Naive thymus-derived CD8-positive, alpha-beta T cell (primary cell): ENCODE measurements at places on chromosomes 7 and 10.

DNA sequence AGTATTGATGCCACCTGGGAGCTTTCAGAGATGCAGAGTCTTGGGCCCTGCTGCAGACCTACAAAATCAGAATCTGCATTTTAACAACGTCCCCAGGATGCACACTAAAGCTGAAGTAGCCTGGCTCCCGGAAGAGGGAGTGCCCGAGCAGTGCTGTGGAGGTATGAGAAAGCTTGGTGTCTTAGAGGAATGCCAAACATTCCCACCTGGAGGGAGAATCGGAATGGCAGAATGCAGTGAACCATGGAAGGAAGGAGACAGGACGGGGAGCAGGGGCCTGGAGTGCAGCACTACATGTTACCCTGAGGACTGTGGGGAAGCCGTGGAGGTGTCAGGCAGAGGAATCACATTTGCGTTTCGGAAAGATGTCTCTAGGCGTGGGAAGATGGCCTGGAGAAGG, 90.9 kb downstream of the AOAH start:
- no peak for DNase-seq

GRCh38 chr10:133484818-133485217, 31.1 kb downstream of the SCART1 start:
- DNase-seq: no peak

DNA sequence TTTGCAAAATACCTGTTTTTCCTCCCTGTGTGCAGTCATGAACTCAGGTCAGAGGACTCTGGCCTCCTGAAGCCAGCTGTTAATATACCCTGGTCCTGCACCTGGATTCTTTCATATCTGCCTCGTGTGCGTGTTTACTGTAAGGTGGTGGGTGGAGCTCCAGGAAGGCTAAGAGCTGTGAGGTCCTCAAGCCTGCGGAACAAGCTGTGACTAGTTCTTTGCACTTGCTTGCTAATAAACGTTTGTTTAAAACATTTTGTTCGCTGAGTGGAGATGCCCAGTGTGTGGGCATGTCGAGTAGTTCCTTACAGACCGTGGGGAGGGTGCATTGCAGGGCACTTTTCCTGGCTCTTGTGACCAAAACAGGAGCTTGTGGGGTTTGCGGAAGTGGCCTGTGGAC, 139.0 kb downstream of the DOCK1 start:
- no peak for DNase-seq

GRCh38 chr10:81009296-81009695, 471.6 kb downstream of the SH2D4B start:
- DNase-seq: no peak

DNA sequence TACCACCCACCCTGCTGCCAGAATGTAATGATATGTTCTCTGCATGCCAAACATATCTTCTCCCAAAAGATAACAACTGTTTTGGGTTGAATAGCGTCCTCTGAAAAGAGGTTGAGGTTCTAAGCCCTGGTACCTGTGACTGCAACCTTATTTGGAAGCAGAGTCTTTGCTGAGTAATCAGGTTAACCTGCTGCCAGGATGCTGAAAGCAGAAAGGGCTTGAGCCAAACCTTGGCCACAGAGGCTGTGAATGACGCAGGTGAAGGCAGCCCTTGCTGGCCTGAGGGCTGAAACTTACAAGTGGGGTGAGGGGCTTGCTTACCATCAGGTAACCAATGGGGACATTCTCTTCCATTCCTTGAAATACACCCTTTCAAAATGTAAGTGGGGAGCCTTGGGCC, 151.8 kb upstream of the RHEB start:
- DNase-seq: no peak

DNA sequence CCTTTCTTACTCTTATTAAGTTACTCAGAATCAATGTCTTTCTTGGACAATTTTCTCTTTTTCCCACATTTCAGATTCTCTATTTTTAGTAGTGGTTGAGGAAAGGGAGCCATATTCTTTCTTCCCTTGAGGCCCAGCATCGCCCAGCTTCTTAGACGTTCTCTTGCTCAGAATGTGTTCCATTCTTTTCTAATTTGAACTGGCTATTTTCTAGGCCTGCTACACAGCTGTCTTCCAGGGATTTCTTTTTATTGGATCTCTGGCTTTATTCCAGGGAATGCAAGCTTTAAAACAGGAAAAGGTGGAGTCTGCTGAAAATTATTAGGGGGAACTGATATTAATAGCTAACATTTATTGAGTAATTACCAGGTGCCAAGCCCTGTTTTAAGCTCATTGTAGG, 58.3 kb downstream of the WIPF3 start:
- no peak for DNase-seq

DNA sequence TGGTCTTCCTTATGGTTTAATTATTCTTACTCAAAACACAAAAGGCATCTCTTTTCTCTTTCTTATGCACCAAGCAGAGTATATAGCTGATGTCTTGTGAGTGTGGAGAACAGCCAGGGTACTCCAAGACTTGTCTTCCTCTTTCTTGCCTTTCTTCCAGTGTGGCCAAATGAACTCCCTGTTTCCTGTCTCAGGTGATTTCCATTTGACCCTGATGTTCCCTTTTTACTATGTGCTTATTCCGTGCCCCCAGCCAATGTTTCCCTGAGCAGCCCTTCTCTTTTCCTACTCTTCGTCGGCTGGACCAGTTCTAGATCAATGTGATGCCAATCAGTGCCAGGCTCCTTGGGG, 12.6 kb downstream of the OR9A4 start:
- no peak for DNase-seq

DNA sequence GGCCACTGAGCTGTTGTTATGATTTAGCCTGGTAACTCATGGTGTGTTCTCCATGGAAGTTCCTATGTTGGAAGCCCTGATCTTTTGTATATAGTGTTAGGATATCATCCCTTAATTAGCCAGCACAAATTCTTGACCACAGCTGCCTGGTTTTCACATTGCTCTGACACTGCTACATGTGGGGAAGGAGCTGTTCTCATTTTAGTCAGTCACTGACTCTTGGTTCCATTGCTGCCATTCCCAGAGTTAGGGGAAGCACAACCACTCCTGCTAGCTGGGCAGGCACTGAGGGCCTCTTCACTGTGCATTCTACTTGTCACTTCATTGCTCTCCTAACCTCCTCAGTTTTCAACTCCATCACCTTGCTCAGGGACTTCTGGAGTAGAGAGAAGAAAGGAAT, 98.4 kb upstream of the GJD4 start:
- DNase-seq: no peak

DNA sequence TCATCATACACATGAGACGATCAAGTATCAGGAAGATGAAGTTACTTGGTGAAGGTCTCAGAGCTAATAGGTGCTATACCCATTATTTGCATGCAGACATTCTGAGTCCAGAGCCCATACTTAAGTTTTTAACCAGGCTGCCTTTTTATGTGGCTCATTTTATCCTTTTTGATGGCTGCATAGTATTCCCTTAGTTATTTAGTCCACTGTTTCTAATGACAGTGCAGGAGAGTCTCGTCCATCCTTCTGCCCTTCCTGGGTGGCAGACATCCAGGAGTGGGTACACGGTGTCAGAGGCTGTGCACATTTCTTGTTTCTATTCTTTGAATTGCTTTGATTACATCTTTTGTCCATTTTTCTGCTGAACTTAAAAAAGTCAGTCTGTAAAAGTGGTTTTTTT, 11.8 kb downstream of the PPP2R2D start:
- no peak for DNase-seq

GRCh38 chr10:33974976-33975478, 640.6 kb upstream of the NRP1 start:
- no peak for DNase-seq

- peak; percentile 87 for DNase-seq
Observed at GRCh38 chr7:100583132-100584053, 2.5 kb downstream of the LRCH4 start.

- DNase-seq: no peak
Observed at GRCh38 chr7:16504019-16504418, 22.6 kb upstream of the LRRC72 start.

GRCh38 chr10:14616955-14617730, 157.6 kb downstream of the FAM107B start:
- no peak for DNase-seq

GRCh38 chr7:88312061-88312663, 5.5 kb upstream of the STEAP4 start:
- DNase-seq: no peak

- no peak for DNase-seq
Observed at GRCh38 chr7:70527520-70528115, 604.3 kb upstream of the GALNT17 start.

GRCh38 chr7:76193466-76193865, 8.2 kb upstream of the SRRM3 start:
- no peak for DNase-seq

GRCh38 chr10:122458693-122459092, 2.7 kb upstream of the HTRA1 start:
- no peak for DNase-seq

DNA sequence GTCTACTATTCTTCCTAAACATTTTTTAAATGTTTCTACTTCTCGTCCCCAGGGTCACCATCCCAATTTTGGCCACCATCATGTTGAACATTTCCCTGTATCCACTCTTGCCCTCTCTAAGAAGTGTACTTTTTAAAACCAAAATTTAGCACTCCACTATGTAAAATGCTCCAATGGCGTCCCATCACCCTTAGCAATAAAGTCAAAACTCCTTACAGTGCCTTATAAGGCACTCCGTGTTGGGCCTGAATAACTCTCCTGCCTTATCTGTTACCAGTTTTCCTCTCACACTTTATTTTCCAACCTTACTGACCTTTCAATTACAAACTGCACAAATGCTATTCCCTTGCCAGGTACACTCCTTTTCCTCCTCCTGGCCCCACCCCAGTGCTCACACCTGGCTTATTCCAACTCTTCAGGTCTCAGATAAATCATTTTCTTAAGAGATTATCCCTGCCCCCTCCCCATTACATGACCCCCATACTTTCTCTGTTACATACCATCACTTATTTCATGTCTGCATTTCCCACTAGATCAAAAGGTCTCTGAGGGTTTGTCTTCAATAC, 1.3 kb downstream of the TMEM168 start:
- DNase-seq: no peak

- no peak for DNase-seq
Observed at GRCh38 chr10:17599089-17599488, 18.1 kb downstream of the HACD1 start.

- no peak for DNase-seq
Observed at GRCh38 chr7:85641331-85641730, 454.5 kb upstream of the SEMA3D start.

- no peak for DNase-seq
Observed at GRCh38 chr10:123139165-123139520, 3.4 kb downstream of the HMX3 start.

- DNase-seq: no peak
Observed at GRCh38 chr7:91668217-91668616, 212.3 kb downstream of the MTERF1 start.

- DNase-seq: no peak
Observed at GRCh38 chr10:72625276-72625607, 637 bp downstream of the MICU1 start.

DNA sequence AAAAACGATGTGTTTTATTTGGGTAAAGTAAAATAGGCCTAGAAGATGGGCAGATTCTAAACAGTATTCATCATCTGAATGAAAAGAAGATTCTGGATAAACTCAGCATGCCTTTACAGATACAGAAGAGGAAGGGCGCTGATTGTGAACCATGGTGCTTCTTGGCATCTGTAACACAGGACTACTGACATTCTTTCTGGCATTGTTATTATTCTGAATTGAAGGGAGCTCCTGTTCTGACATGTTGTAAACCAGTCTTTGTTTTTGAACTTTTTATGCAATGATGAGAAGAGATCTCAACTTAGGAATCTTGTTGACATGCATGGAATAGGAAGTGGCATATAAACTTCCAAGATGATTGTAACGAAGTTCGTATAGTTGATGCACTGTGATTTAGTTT, 13.5 kb downstream of the RPA3 start:
- no peak for DNase-seq

GRCh38 chr7:149505551-149505950, 7.9 kb upstream of the ZNF746 start:
- DNase-seq: no peak

DNA sequence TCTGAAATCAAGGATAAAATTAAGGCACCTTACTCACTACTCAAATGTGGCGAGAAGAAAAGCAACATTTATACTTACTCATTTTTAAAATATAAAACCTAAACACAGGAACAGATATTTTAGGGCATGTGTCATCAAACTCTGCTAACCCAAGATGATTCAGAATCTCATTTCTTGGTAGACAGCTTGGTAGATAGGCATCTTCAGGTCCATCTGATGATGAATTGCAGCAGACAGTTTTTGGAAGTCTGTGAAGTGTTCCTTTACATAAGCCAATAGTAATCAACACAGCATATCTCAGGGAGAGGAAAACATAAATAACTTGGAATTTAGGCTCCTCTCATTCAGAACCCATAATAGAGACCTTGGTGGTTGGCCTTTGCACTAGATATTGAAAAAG, 3.4 kb downstream of the HIPK2 start:
- no peak for DNase-seq

GRCh38 chr7:49980465-49980864, 112.6 kb downstream of the ZPBP start:
- DNase-seq: no peak

DNA sequence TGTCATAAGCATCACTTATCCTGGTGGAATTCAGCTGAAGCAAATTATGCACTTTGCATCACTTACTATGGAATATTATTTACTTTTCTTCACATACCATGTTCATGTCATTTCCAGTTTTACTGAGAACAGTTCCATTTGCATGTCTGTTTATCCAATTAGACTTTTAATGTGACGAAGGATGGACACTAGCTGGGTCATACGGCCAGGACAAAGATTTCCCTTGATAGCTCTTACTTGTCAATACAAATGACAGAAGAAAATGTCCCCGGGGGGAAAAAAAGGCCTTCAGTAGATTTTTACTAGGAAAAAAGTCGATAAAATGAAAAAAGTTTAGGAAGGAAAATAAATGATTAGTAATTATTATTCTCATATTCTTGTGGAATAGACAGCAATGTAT, 106.6 kb downstream of the RAPGEF5 start:
- DNase-seq: no peak

DNA sequence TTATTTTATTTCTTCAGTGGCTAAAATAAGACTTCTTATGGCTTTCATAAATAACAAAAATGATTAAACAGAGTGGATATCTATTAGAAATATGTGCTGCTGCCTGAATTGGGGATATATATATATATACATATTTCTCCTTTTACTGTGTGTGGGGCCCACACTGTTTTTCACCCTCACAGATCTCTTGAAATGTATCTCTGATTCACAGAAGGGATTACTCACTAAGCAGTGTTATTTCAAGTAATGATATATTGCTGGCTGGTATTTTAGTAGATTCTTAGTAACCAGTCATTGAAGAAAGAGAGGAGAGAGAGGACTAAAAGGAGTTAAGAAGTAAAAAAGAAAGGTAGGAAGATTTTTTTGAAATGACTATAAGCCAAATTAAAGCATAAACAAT, 308.6 kb upstream of the NRP1 start:
- no peak for DNase-seq

DNA sequence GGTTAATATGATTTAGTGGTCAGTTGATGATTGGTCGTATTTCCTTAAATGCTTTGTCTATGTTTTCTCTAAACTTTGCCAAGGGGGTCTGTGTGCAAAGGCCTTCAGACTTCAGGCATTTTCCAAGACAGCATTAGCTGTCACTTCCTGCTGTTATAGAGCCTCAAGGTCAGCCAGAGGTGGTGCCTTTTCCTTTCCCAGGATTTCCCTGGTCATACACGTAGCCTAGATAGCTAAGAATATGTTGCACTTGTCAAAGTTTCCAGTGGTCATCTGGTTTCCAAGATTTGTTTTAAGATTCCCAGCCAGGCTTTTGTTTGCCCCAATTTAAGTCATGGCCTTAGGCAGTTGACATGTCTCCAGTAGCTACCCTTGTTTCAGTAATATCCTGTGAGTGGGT, 133.2 kb upstream of the IGFBP3 start:
- no peak for DNase-seq

- DNase-seq: no peak
Observed at GRCh38 chr7:128120976-128121490, 89.8 kb upstream of the LRRC4 start.

GRCh38 chr10:7046615-7047014, 364.2 kb downstream of the SFMBT2 start:
- DNase-seq: no peak
